ENCODE measurements at places on chromosomes 7 and 10. TPM values are rescaled to one million over a fixed set of nuclear protein-coding genes. Genes with fewer than 3 reads are reported as not detected.
A peak's percentile ranks its signal among the peaks of the same experiment; 100 is the strongest.

The ZNF273 gene
- total RNA-seq, result 21.2 TPM

GRCh38 chr7:105268056-105268455 lies 120.7 kb downstream of the SRPK2 start:
- no peak for DNase-seq

The CPA4 gene
- not detected for total RNA-seq

The CCL26 gene
- total RNA-seq, result 14.8 TPM

GRCh38 chr10:103498936-103499638 lies 5.6 kb downstream of the NEURL1 start:
- DNase-seq, result no peak

DNA sequence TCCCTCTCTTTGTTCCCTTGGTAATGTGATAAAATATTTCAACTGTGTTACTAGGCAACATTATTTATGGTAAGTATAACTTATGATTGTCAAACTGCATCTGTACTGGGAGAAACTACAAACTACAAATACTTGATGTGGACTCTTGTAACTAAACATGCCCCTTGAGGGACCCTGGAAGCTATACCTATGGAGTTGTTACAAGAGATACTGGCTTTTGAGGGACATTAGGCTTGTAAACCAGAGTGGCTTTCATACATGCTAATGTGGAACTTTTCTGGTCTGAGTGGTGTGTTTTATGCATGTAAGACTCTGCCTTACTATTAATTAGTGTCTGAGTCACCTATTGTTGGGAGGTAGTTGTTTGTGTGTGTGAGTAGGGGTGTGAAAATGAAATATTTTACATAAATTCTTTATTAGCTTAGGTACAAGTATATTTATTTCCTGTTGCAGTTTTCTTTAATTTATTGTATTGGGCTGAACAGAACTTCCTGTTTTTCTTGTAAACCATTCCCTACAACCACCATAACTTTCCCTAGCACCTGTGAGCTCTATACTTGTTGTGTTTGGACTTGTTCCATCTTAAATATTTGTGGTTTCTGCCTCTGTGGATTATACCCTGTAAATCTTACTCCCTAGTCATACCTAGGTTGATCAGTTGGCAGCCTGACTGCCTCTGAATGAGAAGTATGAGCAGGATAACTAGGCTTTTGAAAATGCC lies 49.8 kb downstream of the STK31 start:
- no peak for DNase-seq

The ZP3 gene
- 1.4 TPM for total RNA-seq

- DNase-seq, result no peak
These were observed 86.6 kb downstream of the SLC25A13 start for GRCh38 chr7:96235281-96235680.

DNA sequence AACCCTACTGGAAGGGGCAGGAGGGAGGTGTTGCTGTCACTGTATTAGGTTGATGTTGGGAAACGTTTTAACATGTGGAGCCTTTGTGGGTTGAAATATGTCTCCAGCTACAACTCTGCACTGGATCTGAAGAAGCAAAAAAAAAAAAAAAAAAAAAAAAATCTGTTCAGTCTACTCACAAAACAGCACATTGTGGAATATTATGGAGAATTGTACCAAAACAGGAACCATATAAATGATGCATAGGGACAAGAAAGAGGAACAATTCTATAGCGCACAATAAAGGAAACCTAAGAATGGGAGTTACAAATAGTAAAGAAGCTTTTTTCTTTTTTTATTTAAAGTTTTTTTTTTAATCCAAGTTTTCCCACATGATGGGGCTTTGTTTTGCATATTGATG lies 63.8 kb downstream of the CCSER2 start:
- DNase-seq, result no peak

DNA sequence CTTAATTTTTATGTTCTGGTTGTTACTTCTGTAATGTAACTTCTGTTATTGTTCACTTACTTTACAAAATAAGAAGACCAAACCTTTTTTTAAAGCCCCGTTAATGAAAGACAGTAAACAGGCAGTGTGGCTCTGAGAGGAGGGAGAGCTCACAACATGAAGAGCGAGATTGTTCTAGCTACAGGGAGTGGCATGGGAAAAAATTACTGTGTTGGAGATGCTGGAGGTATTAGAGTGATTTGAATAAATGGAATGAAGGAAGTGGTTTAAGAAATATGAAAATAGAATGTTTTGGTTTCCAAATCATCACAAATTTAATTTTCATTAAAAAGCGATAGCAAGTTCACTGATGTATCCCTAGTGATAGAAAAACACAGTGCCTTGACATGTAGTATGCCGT lies 31.8 kb downstream of the REEP3 start:
- no peak for DNase-seq

- DNase-seq, result no peak
These were observed 11.7 kb upstream of the MTERF1 start for GRCh38 chr7:91892099-91892705.

DNA sequence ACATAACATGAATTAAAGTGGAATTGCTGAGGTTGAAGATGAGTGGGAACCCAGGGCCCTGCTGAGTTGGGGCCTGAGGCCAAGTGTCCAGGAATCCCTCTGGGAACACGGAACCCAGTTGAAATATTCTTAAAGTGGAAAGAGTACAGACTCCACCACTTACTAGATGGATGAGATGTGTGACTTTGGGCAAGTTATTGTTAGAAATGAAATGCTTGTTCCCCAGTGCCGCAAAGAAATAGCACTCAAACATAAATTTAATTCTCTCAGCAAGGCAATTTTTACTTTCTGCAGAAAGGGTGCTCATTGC lies 54.5 kb downstream of the CCNY start:
- DNase-seq, result no peak

The EPHA1 gene
- 133 TPM for total RNA-seq

The AGBL3 gene
- 1.9 TPM for total RNA-seq

DNA sequence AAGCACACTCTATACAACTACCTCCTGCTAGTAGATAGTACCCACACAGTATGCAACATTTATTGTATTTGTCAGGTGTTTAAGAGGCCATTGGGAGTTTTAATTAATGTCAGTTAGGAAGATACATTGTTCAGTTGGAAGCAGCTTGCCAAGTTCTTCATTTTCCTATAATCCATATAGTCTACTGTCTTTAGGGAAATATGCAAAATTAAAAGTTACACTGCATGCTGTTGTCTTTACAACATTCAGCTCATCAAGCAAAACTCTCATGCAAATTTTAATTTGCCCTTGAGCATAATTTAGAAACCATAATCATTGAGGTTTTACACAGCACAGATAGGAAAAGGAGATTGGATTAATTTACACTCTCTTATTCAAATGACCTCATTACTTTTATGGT lies 17.4 kb downstream of the FOXP2 start:
- DNase-seq, result no peak

DNA sequence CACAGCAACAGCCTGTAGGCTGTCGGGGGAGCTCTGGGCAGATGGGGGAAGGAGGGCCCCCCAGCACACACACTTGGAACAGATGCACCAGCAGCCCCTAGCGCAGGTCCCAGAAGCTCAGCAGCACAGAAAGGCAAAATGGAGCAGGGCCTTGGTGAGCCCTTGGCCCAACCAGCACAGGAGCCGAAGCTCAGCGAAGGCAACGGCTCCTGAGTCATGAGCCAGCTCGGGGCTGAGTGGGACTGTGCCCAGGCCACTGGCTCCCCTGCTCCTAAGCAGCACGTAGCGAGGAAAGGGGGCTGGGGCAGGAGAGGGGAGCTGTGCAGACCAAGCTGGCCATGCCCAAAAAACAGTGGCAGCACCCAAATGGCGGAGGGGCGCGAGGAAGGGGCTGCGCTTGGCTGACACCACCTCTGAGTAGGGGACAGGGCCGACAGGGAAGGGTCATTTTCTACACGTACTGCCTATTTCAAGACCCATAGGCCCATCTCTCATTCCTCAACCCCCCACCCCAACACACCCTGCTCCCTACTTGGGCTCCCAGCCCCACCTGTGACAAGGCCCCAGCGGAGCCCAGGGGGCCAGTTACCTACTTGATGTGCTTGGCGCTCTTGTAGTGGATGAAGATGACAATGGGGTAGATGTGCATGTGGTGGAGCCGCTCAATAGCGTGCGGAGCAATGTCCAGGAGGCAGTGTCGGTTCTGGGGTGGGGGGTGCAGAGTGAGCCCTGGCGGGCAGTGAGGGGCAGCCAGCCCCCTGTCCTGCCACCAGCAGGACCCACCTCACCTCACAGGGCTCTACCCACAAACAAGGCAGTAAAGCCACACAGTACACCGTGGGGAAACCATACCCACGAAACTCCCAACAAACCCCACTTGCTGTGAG lies 132.1 kb downstream of the DLG5 start:
- no peak for DNase-seq

DNA sequence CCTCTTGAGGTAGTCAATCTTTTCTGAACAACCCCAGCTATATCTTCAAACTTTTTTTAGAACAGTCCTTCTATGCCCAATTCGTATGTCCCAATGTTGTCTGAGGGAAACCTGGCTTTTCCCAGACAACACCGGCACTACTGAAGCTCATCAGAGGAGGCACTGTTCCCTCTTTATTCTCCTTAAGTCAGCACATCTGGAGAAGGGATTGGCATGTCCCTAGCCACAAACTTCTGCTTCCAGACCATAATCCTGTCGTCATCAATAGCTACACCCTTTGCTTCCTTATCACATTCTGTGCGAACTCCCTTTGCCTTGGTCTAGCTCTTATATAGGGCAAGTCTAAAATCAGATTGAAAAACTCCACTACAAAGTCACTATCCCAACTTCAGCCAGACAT lies 22.9 kb downstream of the PON3 start:
- DNase-seq, result no peak

The ANKRD61 gene
- total RNA-seq, result 0.42 TPM

- DNase-seq, result no peak
These were observed 4.7 kb upstream of the LOXL4 start for GRCh38 chr10:98272656-98273055.

GRCh38 chr7:15720849-15721471 lies 34.5 kb upstream of the MEOX2 start:
- peak; percentile 50 for DNase-seq

- DNase-seq, result no peak
These were observed 909.7 kb upstream of the AUTS2 start for GRCh38 chr7:68688416-68689086.

DNA sequence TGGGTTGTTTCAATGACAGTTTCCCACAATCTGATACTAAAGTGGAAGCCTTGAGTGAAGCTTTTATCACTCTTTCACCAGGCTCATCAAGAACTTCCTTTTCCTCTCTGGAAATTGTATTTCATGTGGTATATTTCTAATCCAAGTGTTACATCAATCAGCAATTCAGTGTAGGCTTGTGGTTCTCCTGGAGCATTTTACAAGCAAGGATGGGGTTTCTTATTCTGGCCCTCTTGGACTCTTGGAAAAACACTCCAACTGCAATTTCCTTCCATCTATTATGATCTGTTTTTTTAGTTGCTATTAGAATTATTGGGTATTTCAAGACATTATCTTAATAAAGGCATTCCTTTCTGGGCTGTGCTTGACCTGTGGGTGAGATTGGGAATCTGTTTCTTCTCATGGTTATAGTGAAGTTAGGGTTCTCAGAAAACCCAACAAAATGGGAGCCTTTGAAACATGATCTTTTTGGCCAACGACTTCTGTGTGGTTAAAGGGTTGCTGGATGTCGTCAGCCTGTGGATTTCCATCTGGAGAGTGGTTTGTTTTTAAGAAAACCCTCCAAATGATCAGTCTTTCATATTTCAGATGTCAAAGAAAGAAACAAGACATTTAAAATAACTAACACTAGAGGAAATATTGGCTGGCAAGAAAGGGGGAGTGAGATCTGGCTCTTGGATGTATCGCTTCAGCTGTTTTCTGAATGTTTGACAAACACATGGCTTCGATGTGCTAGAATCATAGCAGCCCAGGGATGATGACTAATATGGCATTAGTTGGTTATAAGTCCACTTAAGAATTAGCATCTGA lies 540.2 kb downstream of the LRMDA start:
- no peak for DNase-seq

- no peak for DNase-seq
These were observed 610.5 kb downstream of the KCNMA1 start for GRCh38 chr10:77027141-77027540.

DNA sequence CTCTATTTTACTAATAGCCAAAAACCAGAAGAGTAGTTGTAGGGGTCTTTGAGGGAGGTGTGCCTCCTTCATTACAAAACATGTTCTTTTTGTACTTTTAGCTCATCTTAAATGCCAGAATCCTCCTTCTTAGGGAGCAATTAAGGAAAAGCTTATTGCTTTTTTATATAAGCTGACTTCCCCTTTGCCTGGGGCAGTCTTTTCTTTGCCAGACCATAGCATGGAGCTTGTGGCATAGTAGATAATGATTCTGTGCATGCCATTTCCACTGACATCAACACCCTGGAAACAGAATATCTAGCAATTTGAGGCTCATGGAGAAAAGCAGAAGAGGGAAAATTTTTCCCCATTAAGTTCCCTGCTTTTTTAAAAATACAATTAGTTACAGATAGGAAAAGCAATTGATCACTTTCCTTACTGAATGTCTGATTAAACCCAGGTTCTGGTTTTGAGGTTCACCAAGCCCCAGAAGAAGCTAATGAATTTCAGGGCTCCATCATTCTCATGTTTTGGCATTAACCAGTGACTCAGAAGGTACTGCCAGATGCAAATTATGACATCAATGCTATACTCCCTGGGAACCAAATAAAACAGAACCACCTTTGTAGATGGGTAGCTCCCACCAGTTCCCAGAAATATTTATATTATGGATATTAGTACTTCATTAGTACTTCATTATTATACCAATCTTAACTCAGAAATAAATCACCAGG lies 410.6 kb downstream of the KCNMA1 start:
- DNase-seq, result no peak

The CYP2E1 gene
- not detected for total RNA-seq

DNA sequence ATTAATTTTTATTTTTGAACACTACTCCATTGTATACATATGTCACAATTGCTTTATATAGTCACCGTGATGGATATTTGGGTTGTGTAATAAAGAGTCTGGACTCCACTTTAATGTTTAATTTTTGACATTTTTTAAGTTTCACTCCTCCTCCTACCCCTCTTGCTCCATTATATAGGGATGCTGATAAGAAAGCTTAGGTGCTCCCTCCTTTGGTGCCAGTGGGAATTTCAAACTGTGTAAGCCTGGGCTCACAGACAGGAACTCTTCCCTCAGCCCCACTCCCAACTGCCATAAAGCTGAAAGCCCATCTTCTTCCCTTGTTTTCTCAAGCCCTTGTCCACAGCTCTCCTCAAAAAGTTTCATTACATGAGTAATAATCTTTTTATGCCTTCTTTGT lies 47.6 kb downstream of the TWIST1 start:
- no peak for DNase-seq

DNA sequence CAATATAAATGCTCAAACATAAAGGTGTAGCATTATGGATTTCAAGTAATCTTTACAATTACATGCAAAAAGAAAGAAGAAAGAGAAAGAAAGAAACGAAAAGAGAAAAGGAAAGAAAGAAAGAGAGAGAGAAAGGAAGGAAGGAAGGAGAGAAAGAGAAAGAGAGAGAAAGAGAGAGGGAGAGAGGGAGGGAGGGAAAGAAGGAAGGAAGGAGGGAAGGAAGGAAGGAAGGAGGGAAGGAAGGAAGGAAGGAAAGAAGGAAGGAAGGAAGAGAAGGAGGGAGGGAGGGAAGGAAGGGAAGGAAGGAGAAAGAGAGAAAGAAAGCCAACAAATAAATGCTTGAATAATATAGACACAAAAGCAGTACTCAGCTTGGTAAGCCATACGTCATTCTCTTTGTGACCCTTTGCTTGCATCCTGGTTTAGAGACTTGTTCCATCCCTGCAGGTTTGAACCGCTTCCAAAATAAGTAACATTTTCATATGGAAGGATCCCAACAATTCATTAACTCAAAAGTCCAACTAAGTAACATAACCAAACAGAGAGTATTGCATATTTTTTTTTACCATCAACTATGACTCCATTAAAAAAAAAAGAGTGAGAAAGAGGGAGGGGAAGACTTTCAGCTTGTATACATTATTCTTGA lies 95.8 kb downstream of the SEMA3D start:
- DNase-seq, result no peak

The MYH16 gene
- not detected for total RNA-seq

Measured in H1 (cell line).